ENCODE measurements at places on chromosomes 3 and 15.

DNA sequence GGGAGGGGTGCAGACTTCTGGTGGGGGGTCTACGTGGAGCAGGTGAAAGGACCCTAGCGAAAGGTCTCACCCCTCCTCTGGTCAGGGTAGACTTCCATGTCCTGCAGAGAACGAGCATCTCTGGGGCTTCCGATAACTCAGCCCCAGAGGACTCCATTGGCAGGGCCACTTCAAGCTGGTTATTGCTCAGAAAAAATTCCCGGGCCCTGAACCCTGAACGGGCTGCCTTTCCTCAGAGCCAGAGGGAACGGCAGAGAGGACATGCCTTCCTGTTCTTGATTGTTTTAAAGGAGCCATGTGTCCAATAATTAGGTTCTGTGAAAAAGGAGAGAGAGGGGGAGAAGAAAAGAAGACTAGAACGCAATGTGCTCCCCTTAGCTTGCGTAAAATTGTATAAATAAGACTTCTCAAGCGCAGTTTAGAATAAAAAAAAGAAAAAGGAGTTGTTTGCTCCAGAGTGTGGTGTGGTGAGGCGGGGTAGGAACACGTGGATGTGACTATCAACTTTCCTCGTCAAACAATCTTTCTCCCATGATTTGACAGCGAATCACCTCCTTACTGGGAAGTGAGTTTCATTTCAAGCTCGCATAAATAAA, 193.4 kb upstream of the UBE2E1 start:
- DNase-seq: no peak

- DNase-seq: no peak
These were observed 297.5 kb upstream of the STT3B start for GRCh38 chr3:31235062-31235700.

- no peak for DNase-seq
These were observed 59.6 kb downstream of the NPTN start for GRCh38 chr15:73573572-73573971.

DNA sequence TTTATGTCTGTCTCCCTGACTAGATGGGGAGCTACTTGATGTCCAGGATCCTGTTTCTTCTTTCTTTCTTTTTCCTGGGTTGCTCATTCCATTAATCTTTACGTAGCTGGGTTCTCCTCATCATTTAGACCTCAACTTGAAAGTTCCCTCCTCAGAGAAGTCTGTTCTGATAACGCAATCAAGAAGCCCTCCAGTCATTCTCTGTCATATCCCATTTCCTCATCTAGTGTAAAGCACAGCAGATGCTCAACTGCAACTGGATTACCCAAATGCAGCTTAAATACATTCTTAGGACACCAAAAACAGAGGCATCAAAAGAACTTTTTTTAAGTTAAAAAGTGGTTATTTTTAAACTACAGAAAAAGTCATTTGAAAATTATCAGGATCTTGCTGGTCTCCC, 51.7 kb upstream of the ST3GAL6 start:
- DNase-seq: no peak

GRCh38 chr15:70283511-70283910, 185.8 kb upstream of the TLE3 start:
- no peak for DNase-seq

GRCh38 chr3:134645515-134645914, 5.3 kb downstream of the KY start:
- DNase-seq: no peak

DNA sequence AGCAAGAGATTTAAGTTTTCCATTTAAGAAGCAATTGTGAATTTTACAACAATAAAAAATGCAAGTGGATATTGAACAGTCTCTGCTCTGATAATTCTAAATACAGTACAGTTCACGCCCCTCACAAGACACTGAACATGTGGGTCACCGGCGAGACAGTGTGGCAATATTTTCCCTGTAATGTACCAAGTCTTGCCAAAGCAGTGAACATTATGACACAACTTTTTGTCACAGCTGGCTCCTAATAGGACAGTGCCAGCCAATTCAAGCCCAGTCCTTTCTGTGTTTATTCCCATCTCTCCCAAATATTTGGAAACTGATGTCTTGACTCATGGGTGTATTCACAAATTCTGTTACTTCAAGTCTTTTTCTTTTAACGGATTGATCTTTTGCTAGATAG, 62.3 kb downstream of the PPARG start:
- no peak for DNase-seq

DNA sequence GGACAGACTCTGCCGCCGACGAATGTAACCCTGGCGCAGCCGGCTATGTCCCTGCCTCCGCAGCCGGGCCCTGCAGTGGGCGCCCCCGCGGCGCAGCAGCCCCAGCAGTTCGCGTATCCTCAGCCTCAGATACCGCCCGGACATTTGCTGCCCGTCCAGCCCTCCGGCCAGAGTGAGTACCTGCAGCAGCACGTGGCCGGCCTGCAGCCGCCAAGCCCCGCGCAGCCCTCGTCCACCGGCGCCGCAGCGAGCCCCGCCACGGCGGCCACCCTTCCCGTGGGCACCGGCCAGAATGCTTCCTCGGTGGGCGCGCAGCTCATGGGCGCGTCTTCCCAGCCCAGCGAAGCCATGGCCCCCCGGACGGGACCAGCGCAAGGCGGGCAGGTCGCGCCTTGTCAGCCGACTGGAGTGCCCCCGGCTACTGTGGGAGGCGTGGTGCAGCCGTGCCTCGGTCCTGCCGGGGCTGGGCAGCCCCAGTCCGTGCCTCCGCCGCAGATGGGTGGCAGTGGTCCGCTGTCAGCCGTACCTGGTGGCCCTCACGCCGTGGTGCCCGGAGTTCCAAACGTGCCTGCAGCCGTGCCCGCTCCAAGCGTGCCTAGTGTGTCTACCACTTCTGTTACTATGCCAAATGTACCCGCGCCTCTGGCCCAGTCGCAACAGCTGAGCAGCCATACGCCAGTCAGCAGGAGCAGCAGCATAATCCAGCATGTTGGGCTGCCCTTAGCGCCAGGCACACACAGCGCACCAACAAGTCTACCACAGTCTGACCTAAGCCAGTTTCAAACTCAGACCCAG, 2.4 kb downstream of the TSC22D2 start:
- peak; percentile 25 for DNase-seq

DNA sequence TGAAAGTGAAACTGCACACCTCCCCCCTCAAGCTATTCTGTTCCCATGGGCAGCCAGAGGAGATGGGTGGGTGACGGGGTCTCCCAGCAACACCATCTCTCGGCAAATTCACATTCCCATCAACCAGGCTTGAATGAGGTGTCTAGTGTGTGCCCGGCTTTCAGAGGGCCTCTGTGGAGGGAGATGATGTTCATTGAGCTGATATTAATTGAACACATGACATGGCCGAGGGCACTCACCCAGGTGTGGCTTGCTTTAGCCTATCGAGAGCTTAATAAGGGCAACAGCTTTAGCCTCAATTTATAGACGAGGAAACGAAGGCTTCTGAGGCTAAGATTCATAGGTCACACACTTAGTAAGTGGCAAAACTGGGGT, 288.0 kb downstream of the UACA start:
- no peak for DNase-seq

GRCh38 chr3:82137861-82138260, 376.4 kb upstream of the GBE1 start:
- no peak for DNase-seq

DNA sequence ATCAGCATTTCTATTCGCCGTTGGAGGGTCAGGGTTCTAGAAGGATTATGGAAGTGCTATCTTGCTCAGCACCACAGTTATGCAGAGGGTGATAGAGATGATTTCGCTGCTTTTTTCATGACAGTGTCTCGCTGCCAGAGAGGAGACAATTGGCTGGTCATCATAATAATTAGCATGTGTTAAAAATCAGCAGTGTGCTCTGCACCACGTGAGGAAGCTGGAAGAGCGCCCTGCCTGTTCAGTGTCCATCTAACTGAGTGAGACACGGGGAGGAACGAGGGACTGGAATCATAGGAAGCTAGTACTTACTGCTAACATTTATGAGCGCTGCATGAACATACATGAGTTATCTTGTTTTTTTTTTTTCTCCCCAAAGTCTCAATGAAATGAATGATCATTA, 116.2 kb upstream of the PLAAT1 start:
- DNase-seq: no peak

GRCh38 chr3:147402159-147402558, 4.2 kb downstream of the ZIC4 start:
- DNase-seq: no peak

GRCh38 chr3:154469585-154469984, 39.6 kb upstream of the GPR149 start:
- no peak for DNase-seq

DNA sequence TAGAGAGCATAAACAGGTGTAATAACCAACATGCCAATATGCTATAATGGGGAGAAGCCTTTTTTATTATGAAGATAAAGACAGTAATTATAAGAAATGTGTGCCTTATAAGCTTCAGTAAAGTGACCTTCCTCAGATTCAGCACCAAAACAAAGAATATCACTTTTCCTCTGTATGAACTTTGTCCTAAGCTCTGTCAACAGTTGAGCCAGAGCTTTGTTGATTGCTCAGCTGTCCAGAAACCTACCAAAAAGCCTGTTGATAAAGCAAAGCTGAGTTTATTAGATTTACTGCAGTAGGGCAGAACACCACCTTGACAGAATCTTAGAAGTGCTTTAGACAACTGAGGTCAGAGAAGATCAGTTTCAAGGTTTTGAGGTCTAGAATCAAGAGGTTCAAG, 635.3 kb downstream of the EDEM1 start:
- DNase-seq: no peak

Data from T-helper 1 cell (primary cell).